ENCODE measurements at places on chromosomes 16 and 17.
A peak's percentile ranks its signal among the peaks of the same experiment; 100 is the strongest.

DNA sequence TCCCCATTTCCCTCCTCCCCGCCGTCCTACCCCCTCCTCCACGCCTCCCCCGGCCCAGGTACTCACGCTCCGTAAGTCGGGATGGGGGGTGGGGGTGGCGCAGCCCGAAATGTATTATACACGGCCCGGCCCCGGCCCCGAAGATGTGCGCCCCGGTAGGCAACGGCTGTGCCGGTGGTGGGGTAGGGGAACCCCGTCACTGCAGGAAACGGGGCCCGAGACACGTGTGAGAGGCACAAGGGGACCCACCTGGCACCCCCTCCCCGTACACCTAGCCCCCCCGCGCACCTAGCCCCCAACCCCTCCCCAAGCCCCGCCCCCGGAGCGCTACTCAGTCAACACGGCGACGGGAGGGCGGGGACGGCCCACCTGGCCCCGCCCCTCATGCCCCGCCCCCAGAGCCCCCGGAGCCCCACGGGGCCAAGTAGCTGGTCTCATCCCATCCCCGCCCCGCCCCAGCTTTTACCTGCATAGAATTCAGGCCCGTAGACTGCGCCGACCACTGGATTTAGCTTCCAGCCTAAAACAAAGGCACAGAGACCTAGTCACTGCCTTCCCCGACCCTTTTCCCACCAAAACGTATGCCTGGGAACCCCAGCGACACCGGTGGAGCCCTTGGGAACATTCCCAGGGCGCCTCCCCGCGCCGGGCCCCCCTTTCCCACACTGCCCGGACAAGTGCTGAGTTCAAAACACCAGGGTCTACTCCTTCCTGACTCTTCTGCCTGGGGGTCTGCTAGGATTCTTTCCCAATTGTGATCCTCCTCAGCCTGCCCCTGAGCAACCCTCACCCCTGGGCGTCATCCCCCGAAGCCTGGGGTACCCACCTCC, 22.8 kb downstream of the ENGASE start:
- no peak for DNase-seq

DNA sequence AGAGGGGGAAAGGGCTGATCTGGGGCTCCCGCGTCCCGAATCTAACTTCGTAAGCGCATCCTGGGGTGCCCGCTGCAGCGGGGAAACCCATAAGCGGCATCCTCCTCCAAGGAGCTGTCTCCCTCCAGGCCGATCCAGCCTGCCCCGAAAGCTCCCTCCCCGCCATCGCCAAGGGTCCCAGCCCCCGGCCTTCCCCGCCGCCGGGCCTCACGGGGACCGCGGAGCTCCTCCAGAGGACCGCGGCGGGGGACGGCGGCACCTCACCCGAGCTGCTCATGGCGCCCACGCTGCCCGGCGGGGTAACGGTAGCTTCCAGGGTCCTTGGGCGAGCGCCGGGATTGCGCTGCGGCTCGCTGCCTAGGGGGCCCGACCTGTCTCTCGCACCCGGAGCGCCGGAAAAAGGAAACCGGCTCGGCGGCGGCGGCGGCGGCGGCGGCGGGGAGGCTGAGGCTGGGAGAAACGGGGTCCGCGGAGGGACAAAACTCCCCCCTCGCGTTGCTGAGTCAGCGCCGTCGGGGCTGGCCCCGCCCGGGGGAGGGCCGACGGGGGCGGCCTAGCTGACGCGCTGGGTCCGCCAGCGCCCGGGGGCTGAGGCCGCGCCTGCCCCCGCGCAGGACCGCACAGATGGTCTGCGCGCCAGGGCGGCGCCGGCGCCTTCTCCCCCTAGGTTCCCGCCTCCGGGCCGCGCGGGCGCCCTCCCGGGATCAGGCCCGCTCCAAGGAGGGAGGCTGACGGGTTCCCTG, at the start of gene BLMH:
TSS of gene BLMH (minus strand) at position 402 of the 743 bp plus-strand sequence. CDS start at position 277, 125 bp downstream.
- peak; percentile 53 for DNase-seq

GRCh38 chr17:48378708-48379392, 51.2 kb downstream of the SKAP1 start:
- no peak for DNase-seq

DNA sequence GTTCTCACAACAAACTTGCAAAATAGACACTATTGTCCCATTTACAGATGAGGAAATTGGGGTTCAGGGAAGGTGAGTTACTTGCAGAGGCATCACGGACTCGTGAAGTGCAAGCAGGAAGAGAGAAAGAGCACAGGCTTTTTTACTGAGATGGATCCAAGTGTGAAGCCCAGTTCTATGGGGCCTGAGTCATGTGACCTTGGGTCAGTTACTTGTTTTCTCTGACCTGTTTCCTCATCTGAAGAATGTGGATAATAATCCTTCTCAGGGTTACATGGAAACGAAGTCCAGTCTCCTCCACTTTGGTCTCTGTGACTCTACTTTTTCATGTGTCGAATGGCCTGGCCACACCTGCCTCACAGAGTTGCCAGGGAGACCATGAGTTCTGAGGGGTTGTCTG, 134.4 kb downstream of the SPACA3 start:
- DNase-seq = no peak

- DNase-seq = no peak
These were observed 10.2 kb upstream of the TXNDC11 start for GRCh38 chr16:11752856-11753255.

DNA sequence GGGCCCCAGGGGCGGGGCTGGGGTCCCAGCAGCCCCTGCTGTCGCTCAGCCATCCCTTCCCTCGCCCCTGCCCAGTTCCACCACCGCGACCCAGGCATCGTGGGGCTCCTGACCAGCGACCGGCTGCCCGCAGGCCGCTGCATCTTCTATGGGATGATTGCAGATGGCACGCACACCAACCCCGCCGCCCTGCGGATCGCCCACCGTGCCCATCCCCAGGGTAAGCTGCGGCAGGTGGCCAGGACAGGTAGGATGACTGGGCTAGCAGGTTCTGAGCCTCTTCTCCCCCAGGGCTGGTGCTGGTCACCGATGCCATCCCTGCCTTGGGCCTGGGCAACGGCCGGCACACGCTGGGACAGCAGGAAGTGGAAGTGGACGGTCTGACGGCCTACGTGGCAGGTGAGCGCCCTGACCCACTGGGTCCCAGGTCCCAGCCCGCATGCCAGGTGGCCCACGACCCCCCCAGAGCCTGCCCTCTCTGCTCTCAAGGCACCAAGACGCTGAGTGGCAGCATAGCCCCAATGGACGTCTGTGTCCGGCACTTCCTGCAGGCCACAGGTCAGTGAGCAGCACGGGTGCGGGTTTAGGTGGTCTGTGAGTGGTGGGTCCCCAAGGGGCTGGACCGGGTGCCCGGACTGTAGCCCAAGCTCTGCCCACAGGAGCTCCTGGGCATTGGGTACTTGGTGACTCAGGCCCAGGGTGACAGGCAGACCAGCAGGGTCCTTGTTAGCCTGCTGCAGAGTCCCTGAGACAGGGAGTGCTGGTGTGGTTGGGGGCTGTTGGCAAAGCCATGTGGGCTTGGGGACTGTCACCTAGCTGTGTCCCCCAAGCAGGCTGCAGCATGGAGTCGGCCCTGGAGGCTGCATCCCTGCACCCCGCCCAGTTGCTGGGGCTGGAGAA, 2.8 kb downstream of the CEMP1 start:
- DNase-seq = no peak

- DNase-seq = no peak
These were observed 330.7 kb upstream of the ASIC2 start for GRCh38 chr17:33623841-33624240.

DNA sequence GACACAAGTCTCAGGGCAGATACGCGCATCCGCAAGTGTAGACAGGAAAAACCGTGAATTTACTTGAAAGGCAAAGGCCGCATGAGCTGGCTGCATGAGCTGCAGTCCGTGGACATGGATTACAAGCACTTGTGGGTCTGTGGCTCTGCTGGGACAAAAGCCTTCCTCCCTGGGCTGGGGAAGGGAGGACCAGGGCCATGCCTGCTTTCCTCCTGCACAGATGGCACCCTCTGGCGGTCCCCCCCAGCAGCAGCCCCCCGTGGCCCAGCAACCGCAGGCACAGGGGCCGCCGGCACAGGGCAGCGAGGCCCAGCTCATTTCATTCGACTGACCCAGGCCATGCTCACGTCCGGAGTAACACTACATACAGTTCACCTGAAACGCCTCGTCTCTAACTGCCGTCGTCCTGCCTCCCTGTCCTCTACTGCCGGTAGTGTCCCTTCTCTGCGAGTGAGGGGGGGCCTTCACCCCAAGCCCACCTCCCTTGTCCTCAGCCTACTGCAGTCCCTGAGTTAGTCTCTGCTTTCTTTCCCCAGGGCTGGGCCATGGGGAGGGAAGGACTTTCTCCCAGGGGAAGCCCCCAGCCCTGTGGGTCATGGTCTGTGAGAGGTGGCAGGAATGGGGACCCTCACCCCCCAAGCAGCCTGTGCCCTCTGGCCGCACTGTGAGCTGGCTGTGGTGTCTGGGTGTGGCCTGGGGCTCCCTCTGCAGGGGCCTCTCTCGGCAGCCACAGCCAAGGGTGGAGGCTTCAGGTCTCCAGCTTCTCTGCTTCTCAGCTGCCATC, 1.7 kb upstream of the MRPL12 start:
- DNase-seq = no peak

DNA sequence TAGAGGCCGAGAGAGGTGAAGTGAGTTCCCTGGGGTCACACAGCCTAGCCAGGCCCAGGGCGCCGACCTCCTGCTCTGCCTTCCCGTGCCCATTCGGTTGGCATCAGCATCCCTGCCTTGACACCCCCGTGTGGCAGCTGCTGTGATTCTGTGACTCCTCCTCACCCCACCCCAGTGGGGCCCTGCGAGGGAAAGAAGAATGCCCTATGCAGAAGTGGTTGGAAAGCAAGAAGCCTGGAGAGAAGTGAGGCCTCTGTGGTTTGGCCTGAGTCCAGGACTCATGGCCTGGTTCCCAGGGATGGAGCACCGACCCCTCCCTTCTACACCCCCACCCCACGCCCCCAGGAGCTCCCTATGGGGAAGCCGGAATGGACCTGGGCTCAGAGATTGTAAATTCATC, 296.2 kb downstream of the SEC14L1 start:
- no peak for DNase-seq

DNA sequence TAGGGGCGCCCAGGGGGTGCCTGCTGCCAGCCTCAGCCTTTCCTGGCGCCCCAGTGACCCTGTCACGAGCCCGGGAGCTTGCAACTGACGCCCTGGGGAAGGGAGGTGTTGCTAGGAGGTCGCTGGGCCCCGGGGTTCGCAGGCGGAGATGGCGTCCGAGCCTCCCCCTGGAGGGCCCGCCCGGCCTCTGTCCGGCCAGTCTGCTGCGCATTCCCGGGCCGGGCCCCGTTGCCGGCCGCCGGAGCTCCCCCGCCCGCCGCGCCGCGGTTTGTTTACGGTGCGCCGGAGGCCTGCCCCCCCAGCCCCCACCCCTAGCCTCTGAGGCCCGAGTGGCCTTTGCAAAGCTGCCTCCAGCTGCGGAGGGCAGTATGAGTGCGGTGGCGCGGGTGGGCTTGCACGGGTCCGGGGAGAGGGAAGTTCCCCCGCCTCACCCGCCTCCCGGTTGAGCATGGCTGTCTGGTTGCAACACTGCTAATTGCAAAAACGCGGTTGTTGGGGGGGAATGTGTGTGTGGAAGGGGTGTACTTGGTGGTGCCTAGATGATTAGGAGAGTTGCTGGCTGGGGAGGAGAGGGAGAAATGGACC, 514 bp downstream of the THRA start:
- DNase-seq = no peak

DNA sequence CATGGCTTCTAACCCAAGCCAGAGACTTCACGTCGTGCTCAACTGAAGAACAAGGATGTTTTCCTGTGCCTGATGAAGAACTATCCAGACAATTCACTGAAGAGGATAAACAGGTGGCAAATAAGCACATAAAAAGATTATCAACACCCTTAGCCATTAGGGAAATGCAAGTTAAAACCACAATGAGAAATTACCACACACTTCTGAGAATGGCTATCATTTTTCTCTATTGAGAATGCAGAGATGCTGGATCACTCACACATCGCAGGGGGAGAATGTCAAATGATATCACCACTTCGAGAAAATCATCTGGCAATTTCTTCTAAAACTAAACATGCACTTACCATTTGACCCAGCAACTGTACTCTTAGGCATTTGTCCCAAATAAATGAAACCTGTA, 162.8 kb downstream of the IRX3 start:
- DNase-seq = no peak

DNA sequence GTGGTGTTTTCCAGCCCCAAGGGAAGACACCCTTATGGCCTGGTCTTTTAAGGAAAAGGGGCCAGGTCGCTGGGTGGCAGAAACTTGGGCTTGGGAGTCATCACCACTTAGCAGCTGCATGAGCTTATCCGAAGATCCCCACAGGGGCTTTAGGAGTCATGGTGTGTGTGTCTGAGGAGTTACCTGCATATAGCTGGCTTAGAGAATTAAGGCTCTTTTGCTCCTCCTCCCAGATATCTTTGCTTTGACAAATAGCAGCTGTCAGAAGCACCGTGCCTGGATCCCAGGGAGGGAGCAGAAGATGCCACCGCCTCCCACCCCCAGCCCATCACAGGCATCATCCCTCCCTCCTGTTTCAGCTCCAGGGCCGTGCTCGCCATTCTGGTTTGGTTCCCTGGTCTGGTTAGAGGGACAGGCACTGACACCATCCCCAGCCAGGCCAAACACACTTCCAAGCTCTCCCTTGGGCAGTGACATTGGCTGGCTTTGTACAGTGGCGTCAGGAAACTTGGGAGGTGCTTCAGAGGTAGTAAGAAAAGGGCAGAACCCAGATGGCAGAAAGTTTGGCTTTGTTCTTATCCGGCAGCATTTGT, 17.4 kb downstream of the LDHD start:
- DNase-seq = no peak

DNA sequence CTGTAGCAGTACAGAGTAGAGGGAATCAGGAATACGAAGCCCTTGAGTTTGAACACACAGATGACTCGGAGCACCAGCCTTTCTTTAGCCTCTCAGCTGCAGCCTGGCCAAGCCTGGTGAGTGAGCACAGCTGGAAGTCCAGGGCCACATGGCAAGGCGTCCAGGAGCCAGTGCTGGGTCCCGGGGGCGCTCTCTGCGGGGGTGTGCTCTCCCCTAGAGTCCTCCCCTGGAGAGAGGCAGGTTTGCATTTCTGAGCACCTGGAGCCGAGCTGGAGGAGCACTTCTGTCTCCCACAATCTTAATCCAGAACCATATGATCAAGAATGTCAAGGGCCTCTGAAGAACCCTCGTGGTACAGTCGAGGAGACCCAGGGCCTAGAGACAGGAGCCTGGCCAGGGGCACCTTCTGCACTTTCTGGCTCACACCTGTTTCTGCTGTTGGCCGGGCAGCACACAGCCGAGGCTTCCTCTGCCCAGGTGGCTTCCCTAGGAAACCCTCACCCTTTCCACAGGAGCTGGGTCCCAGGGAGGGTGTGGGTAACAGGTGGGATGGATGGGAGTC, 78.3 kb downstream of the PLD6 start:
- DNase-seq = no peak

- no peak for DNase-seq
These were observed 83.7 kb upstream of the ZNF469 start for GRCh38 chr16:88298833-88299745.

DNA sequence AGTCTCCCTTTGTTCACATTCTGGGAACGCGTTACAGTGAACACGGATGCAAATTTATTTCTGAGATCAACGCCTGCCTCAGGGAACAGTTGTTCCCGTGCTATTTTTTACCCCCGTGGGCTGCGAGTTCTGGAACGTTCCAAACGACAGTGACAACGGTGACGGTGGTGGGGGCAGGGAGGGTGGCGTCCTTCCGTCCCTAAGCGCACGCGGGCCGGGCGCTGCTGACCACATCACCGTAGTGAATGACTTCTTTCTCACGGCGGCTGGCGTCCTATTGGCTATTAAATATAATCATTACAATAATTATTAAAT, 45.1 kb upstream of the SSTR5 start:
- no peak for DNase-seq
